ENCODE measurements at places on chromosomes 5 and 9.
A peak's percentile ranks its signal among the peaks of the same experiment; 100 is the strongest.

GRCh38 chr5:176133289-176133870, 104.8 kb upstream of the SIMC1 start:
- DNase-seq = peak; percentile 25

DNA sequence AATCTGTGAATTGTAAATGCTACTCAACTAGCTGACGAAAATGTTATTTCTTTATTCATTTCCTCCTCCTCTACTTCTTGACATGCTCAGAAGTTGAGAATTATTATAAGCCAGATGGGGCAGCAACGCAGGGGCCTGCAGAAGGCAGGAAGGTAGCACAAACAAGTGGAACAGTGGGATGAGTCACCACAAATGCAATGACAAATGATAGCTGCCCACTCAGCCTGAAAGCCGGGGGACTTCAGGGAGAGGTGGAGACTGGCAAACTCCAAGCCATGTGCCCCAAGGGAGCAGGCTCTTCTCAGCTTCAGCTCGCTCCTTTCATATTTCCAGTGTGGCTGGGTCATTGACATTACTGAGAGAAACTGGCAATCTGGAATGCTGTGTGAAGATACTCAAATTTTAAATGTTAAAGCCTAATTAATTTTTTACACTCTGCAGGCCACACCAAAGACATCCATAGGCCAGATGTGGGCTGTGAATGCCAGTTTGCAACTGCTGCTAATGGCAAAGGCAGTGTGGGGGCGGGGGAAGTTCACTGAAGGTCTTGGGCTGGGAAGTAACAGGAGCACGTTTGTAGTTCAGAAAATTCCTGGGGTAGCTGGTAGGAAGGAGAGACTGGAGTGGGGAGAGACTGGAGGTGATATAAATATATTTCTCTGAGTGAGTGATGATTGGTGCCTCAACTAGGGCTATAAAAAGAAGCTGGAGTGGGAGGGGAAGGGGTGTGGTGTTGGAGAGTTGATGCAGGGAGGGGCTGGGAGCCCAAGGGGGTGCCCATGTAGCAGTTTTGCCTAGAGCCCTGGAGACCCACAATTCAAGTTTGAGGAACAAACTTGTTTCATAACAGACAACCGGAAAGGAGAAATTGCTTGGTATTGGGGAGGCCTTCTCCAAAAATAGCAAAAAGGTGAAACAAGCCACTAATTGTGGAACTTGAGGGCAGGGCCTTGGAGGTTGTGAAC, 20.8 kb upstream of the ADRB2 start:
- peak; percentile 78 for DNase-seq

GRCh38 chr5:123722451-123722850, 210.5 kb downstream of the CSNK1G3 start:
- DNase-seq = no peak

DNA sequence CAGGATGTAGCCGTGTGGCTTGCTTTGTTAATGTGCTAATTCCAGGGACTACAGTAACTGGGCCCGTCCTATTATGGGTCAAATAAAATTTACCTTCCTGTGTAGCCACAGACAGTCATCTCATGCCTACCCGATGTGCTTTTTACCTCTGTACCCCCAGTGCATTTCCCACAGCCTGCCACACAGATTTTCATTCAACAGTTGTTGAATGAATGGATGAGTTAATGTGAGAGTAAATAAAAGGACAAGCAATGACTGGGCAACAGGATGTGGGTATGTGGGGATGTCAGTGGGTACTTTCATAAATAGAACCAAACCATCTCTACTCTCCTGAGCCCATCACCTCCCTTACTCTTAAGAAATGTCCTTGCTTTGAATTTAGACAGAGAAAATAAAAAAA, 441.2 kb upstream of the ZNF462 start:
- DNase-seq = peak; percentile 22

DNA sequence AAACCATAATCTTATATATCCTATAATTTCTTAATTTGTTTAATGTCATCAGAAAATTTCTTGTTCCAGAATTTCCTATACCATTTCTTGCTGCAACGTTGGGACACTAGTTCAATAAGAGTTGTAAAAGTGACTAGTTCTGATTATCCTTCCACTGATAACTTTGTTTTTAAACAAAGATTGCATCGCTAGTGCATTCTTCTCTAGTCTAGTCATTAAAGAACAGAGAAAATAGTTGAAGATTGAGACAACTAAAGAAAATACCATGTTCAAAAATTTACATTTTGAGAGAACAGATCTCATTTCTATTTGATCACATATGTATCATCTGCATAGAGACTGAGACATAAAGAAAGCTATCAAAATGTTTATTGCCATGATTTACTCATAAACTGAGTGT, 1888.2 kb downstream of the EFNA5 start:
- no peak for DNase-seq

- peak; percentile 27 for DNase-seq
Observed at GRCh38 chr9:130665431-130666392, 1.3 kb downstream of the PRDM12 start.

- DNase-seq = no peak
Observed at GRCh38 chr5:63555874-63556273, 406.4 kb downstream of the HTR1A start.

DNA sequence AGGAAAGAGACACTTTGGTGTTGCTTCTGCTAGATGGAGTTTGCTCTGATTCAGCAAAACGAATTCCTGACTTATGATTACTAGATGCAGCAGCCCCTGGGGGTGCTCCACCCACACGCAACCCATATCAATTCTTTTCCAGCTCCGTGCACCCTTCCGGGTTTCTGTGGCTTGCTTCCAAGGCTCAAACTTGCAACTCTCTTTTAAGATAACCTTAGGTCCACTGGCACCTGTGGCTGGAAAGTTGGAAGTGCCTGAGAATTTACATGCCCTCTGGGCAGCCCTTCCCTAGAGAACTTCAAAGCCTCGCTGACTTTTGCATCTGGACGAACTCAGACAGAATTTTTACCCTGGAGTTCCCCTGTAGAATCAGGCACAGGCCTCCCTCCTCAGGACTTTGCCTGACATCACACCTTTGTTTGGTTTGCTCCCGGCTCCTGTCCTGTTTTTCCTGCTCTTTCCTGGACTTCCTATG, 224.9 kb downstream of the SNX18 start:
- no peak for DNase-seq

- no peak for DNase-seq
Observed at GRCh38 chr9:8085986-8086385, 286.4 kb upstream of the DMAC1 start.

DNA sequence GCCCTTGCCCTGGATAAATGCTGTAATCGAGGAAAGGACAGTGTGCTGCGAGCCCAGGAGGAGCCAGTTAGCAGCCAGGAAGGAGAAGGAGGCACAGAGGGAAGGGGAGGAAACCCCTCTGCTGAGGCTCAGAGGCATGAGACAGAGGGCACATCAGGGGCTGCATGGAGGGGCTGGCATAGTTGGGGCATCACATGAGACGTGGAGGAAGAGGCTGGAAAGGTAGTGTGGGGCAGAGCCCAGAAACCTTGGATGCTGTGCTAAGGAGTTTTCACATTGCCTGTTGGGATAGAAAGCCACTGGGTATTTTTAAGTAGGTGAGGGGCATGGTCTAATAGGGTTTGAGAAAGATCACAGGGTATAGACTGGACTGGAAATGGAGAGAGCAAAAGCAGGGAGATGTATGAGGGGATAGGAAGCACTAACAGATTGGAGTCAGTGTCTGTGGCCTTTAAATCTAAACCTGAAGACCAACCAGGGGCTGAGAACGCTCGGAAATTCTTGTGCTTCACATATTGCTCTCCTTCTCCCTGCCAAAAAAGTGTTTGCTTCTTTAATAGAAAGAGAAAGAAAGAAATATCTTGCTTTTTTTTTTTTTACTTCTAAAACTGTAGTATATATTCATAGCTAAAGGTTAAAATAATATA, 33.0 kb upstream of the ANGPTL2 start:
- DNase-seq = no peak

DNA sequence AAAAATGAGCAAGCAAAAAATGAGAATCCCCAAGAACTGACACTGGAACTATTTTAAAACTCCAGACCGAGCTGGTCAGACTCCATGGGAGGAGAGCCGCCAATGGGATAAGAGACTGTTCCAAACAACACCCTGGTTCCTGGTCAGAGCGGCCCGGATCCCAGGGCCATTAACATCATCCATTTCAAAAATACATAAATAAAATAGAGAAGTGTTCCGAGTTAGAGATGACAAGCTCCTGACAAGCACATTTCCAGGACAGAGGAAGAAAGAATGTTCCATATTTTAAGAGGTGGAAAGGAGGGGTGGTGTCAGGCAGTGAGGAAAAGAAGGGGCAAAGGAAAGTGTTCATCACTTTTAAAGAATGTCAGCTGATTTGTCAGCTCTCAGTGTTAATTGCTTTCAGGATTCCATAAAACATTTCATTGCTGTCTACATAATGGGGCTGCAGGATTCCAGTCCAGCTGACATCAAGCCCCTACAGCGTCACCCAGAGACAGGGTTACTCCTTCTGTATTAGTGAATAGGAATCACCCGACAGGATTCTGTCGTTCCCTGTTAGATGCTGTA, 202.5 kb upstream of the TRIM32 start:
- DNase-seq = no peak

GRCh38 chr5:55440188-55440646, 94.5 kb downstream of the PLPP1 start:
- peak; percentile 44 for DNase-seq

DNA sequence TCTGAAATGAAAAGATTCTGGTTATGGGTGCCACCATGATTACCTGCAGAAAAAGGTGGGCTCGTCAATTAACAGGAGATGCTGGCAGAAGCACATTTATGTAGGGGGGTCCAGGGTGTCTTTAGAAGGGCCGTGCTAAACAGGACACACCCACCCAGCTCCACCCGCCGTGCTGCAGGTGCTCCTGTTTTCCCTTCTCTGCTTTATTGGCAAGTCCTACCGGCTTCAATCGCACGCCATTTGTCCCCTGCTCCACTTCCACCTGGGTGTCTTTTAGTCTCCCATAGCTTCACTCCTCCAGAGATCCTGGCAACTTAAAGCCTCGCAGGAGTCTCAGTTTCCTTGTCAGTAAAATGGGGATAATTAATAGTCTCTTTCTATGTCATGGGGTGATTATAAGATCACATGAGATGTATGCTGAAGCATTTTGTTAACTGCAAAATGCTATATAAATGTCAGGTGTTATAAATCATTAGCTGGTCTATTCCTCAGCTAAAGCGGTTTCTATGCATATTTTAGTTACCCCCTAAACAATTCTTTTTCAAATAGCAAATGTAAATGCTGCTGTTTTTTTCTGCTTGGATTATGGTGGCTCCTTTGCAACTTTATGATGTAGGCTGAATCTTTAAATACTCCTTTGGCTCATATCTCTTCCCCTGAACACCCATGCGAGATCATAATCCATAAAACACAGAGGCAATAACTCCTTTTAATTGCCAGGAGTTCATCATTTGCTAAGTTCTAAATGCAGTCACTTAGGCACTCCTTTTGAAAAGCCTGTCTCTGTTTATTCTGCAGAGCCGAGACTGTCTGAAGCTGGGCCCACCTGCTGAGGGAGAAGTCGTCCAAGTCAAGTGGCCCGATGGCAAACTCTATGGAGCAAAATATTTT, 406.9 kb downstream of the KDM4C start:
- DNase-seq = no peak

DNA sequence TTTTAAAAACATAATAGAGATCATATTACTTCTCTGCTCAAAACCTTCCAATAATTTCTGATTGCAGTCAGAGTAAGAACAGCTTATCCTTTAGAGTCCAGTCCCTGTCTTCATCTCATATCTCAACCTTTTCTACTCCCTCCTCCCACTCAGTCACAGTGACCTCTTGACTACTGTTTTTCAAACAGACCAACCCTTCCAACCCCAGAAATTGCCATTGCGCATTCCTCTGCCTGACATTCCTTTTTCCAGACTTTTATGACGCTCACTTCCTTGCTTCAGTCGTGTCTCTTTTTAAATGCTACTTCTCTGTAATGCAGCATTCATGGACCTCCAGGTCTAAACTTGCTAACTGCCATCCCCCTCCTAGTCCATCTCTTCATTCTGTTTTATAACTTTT, 800.5 kb downstream of the BRINP1 start:
- DNase-seq = no peak

GRCh38 chr5:8953016-8953415, 592.9 kb downstream of the SEMA5A start:
- no peak for DNase-seq

GRCh38 chr9:115086886-115087285, 31.1 kb downstream of the TNC start:
- DNase-seq = no peak

DNA sequence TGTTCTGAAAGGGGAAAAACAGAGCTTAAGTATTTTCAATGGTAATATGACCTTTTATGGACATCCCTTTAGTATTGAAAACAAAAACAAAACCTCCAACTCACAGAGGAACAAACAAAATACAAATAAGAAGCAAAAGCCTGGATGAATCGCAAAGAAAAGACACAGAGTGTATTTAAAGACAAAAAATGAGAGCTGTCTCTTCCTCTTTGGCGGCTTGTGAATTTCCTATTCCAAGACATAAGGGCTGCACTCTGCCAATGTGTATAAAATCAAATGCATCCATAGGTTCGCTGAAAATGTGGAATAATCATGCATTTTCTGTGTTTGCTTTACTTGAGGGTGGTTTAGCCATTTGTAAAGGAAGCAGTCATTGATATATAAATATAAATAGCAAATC, 739.3 kb upstream of the ZNF608 start:
- DNase-seq = no peak

DNA sequence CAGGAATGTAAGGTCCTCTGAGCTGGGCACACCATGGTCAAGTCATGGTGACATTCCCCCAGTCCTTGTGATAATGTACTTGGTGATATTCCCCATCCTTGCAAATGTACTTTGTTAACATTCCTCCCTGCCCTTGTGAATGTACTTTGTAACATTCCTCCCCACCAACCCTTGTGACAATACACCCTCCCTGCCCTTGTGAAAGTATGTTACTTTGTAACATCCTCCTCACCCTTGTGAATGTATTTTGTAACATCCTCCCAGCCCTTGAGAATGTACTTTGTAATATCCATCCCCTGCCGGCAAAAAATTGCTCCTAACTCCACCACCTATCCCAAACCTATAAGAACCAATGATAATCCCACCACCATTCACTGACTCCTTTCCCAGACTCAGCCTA, 53.3 kb downstream of the RAPGEF6 start:
- DNase-seq = no peak

DNA sequence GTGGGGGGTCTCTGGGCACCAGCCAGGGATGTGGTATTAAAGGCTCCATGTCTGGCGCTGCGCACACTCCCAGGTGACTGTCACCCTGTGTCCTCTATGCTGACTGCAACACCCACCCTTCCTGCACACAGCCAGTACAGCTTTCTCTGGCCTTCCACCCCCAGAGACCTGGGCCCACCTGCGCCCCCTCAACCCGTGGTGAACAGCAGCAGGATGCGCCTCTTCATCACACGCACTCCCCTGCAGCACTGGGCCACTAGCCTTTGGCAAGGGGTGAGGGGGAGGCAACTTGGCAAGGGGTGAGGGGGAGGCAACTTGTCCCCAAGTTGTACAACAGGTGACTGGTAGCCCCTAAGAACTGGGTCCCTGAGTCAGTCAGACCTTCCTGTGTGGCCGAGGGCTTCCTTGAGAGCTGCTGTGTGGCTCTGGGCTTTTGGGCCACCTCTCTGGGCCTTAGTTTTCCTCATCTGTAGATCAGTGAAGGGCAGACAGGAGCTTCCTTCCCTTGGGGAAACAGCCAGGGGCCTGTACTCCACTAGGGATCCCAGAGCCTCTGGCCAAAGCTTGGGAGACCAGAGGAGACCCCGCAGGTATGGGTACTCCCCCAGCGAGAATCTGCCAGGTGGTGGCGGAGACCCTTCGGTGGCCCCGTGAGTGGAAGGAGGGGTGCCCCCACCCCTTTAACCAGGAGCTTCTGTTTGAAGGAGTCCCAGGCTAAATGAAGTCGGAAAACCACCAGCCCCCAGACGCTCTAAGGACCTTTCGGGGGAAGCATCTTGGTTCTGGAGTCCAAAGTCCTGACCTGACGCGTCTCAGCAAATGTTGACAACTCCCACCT, 4.5 kb downstream of the CRAT start:
- DNase-seq = no peak
